Subcutaneous adipose tissue (tissue), 4 donors: ENCODE measurements at places on chromosomes 16 and 17. TPM values are rescaled to one million over a fixed set of nuclear protein-coding genes. Genes with fewer than 3 reads are reported as not detected.

The TMEM92 gene
- total RNA-seq: not detected

The CRYBA1 gene
- not detected for total RNA-seq

The SOX8 gene
- not detected for total RNA-seq

The PRSS27 gene
- total RNA-seq: 0.82 TPM

The AGRP gene
- total RNA-seq: not detected

The SMIM36 gene
- total RNA-seq: not detected

The MIS12 gene
- total RNA-seq: 17.1 TPM

The NPIPB9 gene
- total RNA-seq: 1.9 TPM

The ERI2 gene
- 61.0 TPM for total RNA-seq

The KRTAP3-2 gene
- total RNA-seq: not detected

The FBXL16 gene
- not detected for total RNA-seq

The GEMIN4 gene
- total RNA-seq: 25.1 TPM

The ARL5C gene
- not detected for total RNA-seq

The IL34 gene
- total RNA-seq: not detected

The AFMID gene
- 24.2 TPM for total RNA-seq

The MT1G gene
- 15.8 TPM for total RNA-seq

The TEKT1 gene
- not detected for total RNA-seq
